ENCODE measurements at places on chromosomes 13 and 19. TPM values are rescaled to one million over a fixed set of nuclear protein-coding genes. Genes with fewer than 3 reads are reported as not detected.

The KIR3DL2 gene
- total RNA-seq = not detected

The SIGLEC9 gene
- 5.9 TPM for total RNA-seq

The SULT2A1 gene
- total RNA-seq = 1.7 TPM

The ZNF506 gene
- 33.6 TPM for total RNA-seq

The SIGLEC8 gene
- not detected for total RNA-seq

The ZNF414 gene
- 27.5 TPM for total RNA-seq

DNA sequence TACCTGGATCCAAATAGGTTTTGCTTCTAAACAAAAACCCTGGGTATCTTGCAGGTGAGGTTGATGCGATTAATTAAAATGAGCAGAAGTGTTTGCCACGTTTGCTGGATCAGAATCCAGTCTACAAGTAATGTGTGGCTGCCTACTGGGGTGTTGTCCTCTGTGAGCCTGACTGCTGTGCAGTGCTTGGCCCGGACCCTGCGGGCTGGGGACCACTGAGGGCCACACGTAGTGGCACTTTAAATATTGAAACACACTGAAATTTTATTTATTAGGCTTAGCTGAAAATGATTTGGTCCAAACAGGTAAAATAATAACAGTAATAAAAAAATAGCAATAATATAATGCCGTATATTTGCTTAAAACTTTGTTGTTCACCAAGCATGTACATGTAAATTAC is 338.0 kb downstream of the MYO16 start:
- H3K27me3 ChIP-seq = no peaks in the 10 kb centered on the region
- H3K36me3 ChIP-seq = no peaks in the 10 kb centered on the region
- DNase-seq = no peak
- H3K4me1 ChIP-seq = no peaks in the 10 kb centered on the region
- no peak overlapping the region for H3K27ac ChIP-seq

GRCh38 chr13:29922281-29922821 is 71.9 kb upstream of the UBL3 start:
- H3K27ac ChIP-seq = peak overlapping the region; percentile 82
- no peaks in the 10 kb centered on the region for H3K27me3 ChIP-seq
- no peaks in the 10 kb centered on the region for H3K36me3 ChIP-seq

DNA sequence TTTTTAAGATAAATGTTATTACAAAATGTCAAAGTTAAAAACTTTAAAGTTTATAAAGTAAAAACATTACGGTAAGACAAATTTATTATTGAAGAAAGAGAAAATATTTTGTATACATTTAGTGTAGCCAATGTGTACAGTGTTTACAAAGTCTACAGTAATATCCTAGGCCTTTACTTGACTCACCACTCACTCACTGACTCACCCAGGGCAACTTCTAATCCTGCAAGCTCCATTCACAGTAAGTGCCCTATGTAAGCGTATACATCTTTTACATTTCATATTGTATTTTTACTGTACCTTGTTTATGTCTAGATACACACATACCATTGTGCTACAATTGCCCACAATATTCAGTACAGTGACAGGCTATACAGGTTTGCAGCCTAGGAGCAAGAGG is 448.2 kb downstream of the KCTD12 start:
- no peak overlapping the region for H3K27ac ChIP-seq
- H3K36me3 ChIP-seq = no peaks in the 10 kb centered on the region
- no peak for DNase-seq
- H3K27me3 ChIP-seq = no peaks in the 10 kb centered on the region

DNA sequence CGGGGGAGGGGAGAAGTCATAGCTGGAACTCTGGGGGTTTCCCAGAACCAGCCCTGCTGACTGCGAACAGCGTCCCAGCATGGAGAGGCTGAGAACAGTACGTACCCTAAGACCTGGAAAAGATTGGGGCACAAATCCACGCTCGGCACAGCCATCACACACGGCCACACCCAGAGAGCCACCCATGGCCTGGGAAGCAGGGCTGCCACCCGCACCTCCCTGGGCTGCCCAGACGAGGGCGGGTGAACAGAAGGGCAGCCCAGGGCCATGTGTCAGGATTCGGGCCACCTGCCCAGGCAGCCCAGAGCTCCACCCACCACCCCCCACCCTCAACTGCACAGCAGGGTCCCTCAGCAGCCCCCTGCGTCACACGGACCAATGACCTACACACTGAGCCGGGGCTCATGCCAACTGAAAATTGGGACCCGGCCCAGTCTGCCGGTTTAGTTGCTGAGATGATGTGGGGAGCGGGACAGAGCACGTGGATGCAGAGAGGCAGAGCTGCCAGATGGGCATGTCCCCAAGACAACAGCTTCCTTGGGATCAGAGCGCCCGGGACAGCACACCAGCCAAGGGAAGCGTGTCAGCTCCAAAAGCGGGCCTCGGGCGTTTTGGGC is 8.5 kb downstream of the UBXN6 start:
- H3K27ac ChIP-seq = peak overlapping the region; percentile 60
- no peaks in the 10 kb centered on the region for H3K36me3 ChIP-seq
- peaks cover 15% of the 10 kb centered on the region for H3K4me1 ChIP-seq
- H3K4me3 ChIP-seq = no peak overlapping the region

- H3K4me3 ChIP-seq = no peak overlapping the region
- no peak for DNase-seq
- no peak overlapping the region for H3K27ac ChIP-seq
- peaks cover 21% of the 10 kb centered on the region for H3K4me1 ChIP-seq
- no peaks in the 10 kb centered on the region for H3K36me3 ChIP-seq
Observed at GRCh38 chr13:114023716-114024602, 50.1 kb upstream of the C13orf46 start.

GRCh38 chr19:35143231-35143715 is at the start of gene FXYD7:
Gene FXYD7 (plus strand): TSS chr19:35143255. CDS start chr19:35143334, 79 bp downstream.
- H3K27me3 ChIP-seq = no peaks in the 10 kb centered on the region
- H3K4me1 ChIP-seq = peaks cover 47% of the 10 kb centered on the region
- no peaks in the 10 kb centered on the region for H3K36me3 ChIP-seq
- DNase-seq = no peak

GRCh38 chr13:27170221-27170515 is 1.4 kb downstream of the USP12 start:
- H3K27me3 ChIP-seq = no peaks in the 10 kb centered on the region
- DNase-seq = no peak
- peak overlapping the region; percentile 94 for H3K27ac ChIP-seq

Data from vagina (tissue), 2 donors.